ENCODE measurements at places on chromosomes 12 and 14.

DNA sequence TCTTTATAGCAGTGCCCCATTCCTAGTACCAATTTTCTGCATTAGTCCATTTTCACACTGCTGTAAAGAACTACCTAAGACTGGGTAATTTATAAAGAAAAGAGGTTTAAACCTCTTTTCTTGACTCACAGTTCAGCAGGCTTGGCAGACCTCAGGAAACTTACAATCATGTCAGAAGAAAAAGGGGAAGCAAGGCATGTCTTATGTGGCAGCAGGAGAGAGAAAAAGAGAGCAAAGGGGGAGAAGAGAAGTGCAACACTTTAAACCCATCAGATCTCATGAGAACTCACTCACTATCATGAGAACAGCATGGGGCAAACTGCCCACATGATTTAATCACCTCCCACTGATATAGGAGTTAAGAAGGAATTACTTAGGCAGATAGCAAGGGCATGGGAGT lies 101.6 kb upstream of the PLEKHG7 start:
- DNase-seq: no peak

DNA sequence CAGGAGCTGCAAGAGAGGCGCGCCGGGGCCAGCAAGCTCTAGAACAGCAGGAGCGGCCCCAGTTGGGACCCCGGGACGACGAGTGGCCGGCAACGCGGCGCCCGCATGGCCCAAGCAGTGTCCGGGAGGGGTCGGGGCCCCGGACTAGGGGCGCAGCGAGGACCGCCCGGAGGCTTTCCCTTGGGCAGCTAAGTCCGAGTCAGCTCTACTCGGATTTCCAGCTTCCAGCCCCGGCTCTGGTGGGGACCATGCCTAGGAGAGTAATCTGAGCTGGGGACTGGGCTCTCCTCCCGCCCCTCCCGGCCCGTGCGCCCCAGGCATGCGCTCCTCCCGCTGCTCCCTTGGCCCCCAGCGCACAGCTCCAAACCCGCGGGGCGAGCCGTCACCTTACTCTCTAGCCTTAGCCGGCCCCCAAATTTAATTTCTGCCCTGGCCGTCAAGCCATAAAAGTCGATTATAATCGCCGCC lies 41.6 kb upstream of the CAPRIN2 start:
- no peak for DNase-seq

GRCh38 chr14:53601409-53601808 lies 355.2 kb downstream of the BMP4 start:
- no peak for DNase-seq

GRCh38 chr12:25710128-25710527 lies 157.0 kb upstream of the LMNTD1 start:
- DNase-seq: no peak

DNA sequence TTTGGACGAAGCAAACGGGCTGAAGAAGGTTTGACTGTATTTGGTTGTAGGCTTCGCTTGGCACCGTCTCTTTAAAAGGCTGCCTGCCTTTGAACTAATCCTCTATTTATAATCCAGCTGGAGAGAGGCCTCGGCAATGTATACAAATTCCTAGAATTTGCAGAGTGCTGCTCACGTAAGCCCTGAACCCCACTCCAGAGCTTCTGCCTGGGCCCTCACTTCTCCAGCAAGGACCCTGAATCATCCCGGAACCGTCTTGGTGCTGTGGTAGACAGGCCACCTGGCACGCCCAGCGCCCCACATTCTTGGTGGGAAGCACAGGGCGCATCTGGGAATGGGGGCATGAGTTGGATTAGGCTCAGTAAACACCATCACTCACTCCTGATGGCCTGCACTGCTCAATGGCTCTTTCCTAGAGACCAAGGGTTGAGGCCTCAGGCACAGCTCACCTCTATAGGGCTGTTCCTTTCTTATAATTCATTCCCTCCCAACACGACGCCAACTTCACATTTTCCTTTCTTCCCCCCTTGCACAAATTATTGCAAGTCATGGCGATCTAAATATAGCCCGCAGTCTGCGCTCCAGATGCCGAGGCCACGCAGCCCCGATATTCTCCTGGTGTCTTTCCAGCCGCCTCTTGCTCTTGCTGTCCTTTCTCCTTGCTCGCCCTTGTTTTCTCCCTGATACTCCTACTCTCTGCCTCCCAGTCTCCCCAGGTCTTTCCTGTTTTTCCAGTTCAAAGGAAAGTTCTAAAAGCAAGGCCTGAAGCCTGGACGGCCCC lies 141.0 kb downstream of the ZFP36L1 start:
- DNase-seq: peak; percentile 44

DNA sequence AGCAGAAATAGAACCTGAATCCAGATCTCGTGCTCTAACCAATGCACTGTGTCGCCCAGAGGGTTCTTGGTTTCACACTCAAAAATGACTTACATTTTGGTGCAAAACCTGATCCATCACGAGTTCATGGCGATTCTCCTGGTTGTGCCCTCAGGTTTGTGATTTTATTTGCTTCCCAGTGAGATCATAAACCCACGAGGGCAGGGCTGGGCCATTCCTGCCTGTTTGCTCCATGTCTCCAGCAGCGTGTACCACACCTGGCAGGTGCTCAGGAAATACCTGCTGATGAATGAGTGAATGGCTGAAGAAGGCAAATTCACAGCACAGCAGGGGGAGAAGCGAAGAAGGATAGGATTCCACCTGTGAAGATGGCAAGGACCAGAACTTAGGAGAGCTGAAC lies 9.4 kb downstream of the ACACB start:
- no peak for DNase-seq

DNA sequence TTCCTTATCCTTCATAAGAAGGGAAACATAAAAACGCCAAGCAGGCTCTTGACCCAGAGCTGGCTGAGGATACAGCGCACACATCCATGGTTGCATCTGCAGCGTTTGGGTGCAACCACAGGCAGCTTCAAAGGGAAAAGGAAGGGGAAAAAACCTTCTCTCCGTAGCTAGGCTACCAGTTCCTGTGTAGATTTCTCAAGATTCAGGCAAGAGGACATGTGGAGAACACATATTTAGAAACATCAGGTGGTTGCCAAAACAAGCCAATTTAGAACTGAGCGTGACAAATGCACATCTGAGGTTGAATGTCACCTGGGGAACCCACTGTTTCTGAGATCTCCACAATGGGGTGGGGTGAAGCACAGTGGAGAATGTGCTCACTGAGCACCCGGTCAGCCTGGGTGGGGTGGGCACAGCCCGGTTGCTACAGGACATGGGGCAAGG lies 78.3 kb upstream of the BDKRB2 start:
- DNase-seq: no peak

- DNase-seq: no peak
Observed at GRCh38 chr12:42463671-42464070, 125.9 kb downstream of the PRICKLE1 start.

DNA sequence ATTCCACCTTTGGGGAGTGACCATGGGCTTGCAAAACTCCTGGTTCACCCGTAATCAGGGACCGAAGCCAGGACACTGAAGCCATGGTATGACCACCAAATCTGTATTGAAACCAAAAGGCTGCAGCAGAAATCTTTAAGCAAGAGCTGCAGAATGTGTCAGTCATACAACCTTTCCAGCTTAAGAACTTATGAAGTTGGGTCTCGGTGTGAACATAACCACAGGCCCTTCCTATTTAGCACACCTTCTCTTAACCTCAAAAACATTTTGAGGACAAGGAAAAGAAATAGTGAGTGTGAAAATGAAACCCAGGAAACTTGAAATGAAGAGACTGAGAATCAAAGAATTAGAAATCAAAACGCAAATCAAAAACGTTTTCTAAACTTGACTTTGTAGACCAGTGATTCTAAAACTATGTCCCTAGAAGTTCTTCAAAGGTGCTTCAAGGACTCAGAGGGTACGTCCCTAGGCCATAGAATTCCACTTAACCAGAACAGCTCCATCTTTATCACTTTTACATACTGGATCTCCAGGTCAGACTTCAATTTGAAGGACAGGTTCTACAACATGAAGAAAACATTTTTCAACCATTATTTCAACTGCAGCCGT lies 231.6 kb upstream of the GRIP1 start:
- DNase-seq: no peak

- DNase-seq: no peak
Observed at GRCh38 chr14:24908592-24909236, 141.2 kb downstream of the STXBP6 start.

DNA sequence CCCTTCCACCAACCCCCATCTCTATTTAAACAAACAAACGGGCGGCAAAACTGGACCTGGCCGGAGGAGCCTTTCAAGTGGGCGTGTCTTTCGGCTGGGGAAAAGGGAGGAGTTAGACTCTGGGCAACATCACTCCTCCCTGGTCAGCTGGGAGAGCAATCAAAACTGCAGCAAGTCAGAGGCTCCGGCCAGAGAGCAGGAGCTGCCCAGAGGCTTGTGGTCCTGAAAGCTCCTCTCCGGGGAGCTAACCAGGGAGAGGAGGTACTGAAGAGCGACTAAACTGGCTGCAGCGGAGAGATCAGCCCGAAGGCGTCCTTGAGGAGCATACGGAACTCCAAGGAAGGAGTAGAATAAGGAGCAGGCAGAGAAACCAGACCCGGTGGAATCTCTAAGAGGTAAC lies at the start of gene NEUROD4:
Gene NEUROD4 (plus strand): TSS at position 191 of the 400 bp plus-strand sequence. CDS start 6,466 bp downstream, outside the sequence.
- DNase-seq: peak; percentile 4

DNA sequence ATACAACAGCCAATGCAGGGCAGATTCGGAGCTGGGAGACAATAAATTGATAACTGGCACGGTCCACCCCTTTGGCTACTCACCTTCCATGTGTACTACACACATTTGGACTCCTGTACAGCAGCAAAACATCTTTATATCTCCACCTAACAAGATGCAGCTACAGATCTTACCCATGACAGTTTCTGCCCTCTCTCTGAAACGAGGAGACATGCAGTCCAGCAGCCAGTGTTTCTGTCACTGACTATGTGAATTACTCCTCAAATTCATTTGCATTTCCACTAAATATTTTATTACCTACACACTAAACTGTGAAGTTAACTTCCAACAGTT lies 58.7 kb upstream of the BEGAIN start:
- DNase-seq: no peak

DNA sequence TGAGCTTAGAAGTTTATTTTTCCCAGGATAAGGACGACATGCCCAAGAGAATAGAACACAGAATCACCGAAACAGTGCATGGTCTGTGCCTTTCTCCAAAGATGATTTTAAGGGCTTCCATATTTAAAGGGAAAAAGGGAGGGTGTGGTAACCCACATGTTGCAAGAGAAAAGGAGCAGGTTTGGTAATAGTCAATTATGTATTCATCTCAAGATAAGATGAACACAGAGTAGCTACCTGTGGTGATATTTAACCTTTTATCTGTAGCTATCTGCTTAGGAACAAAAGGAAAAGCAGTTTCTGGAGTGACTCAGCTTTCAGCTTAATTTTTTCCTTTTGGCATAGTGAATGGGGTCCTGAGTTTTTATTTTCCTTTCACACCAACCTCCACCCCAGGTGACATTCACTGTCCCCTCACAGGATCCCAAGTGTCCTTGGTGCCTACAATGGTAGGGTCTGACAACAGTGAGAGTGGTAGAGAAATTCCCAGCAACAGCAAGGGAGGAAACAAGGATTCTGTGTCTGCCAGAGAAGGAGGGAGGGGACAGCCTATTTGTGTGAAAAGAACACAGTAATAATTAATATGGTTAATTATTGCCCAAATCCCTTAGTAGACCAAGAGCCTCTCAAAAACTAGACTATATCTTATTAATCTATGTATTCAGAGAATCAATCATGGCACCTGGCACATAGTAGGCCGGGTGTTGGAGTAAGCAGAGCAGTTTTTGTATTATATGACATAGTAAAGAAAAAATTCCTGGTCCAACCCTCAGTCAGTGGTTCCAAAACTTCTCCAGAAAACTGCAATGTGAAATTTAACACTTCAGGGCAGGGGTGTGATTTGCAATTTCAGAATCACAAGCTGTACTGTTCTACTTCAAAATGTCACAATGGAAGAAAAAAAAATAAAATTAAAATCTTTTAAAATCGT lies 154.5 kb downstream of the PHLDA1 start:
- no peak for DNase-seq
